ENCODE measurements at places on chromosomes 1 and 21. TPM values are rescaled to one million over a fixed set of nuclear protein-coding genes. Genes with fewer than 3 reads are reported as not detected.

The BEND5 gene
- total RNA-seq, result 2.2 TPM

The CIART gene
- 3.9 TPM for total RNA-seq

The FMO4 gene
- total RNA-seq, result 4.0 TPM

The CFAP107 gene
- not detected for total RNA-seq

The ATP6V1G3 gene
- not detected for total RNA-seq

The PLEKHN1 gene
- 3.8 TPM for total RNA-seq

- H3K4me3 ChIP-seq, result no peak overlapping the region
- peaks cover 79% of the 10 kb centered on the region for H3K4me1 ChIP-seq
- no peaks in the 10 kb centered on the region for H3K27me3 ChIP-seq
- H3K27ac ChIP-seq, result peak overlapping the region; percentile 86
Measured at GRCh38 chr1:31955917-31956736, 18.0 kb upstream of the PTP4A2 start.

DNA sequence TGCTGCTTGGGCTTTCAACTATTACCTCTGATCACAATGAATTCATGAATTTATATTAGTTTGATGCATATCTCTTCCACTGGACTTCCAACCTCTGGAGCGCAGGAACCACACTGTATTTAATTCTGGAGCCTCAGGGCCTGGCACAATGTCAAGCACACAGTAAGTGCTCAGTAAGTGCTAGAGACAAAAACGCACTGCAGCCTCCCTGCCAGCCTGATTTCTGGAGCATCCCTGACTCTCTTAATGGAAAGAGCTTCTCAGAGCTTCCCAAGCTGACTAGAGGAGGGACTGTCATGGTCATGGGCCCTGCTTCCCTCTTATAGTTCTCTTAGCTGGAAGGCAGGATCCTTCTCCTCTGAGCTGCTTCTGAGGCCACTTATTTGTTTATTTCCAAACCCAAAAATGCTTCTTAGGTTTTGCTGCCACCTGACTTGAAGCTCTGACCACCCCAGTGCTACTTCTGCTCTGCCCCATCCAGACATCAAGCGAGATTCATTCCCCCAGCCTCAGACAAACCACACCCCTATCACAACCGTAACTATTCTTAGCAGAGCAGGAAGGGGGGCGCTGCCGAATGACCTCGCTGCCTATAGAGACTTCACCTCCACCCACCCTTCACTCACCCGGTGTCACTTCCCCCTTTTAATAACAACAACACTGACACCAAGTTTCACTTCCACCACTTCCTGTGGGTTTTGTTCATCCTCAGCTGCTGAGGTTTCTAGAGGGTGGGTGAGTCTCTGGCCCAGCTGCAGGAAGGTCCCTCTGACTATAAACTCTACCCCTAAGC lies 33.6 kb downstream of the NUAK2 start:
- peaks cover 14% of the 10 kb centered on the region for H3K4me1 ChIP-seq
- H3K4me3 ChIP-seq, result no peak overlapping the region
- no peaks in the 10 kb centered on the region for H3K36me3 ChIP-seq
- H3K27ac ChIP-seq, result peak overlapping the region; percentile 87

DNA sequence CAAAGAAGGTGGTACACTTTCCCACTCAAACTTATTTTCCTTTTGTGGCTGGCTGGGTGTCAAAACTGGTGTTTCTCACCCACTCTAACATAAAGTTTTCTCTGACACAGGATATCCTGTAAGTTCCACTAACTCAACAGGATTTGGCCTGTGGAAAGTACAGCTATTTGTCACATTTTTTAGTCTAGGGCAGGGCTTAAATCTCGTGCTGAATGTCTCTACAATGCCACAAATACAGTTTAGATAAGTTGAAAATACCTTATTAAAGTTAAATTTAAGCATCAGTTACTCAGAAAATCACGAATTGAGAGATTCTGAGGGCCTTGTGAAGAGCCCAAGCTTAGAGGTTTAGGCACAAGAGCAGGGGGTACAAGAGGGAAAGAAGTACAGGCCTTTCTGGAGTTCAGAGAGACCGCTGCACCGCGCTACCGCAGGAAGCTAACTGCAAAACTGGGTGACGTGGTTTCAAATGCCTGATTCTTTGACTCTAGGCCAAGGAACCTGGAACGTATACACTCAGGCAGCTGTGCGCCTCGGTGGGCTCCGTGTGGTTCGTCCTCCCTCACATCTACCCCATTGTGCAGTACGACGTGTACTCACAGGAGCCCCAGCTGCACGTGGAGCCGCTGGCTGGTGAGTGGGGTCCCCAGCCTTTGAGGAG lies 23.4 kb upstream of the PWP2 start:
- no peak overlapping the region for H3K4me3 ChIP-seq
- no peaks in the 10 kb centered on the region for H3K4me1 ChIP-seq
- DNase-seq, result no peak
- peak overlapping the region; percentile 74 for H3K27ac ChIP-seq
- peaks cover 99% of the 10 kb centered on the region for H3K36me3 ChIP-seq
- no peaks in the 10 kb centered on the region for H3K27me3 ChIP-seq

DNA sequence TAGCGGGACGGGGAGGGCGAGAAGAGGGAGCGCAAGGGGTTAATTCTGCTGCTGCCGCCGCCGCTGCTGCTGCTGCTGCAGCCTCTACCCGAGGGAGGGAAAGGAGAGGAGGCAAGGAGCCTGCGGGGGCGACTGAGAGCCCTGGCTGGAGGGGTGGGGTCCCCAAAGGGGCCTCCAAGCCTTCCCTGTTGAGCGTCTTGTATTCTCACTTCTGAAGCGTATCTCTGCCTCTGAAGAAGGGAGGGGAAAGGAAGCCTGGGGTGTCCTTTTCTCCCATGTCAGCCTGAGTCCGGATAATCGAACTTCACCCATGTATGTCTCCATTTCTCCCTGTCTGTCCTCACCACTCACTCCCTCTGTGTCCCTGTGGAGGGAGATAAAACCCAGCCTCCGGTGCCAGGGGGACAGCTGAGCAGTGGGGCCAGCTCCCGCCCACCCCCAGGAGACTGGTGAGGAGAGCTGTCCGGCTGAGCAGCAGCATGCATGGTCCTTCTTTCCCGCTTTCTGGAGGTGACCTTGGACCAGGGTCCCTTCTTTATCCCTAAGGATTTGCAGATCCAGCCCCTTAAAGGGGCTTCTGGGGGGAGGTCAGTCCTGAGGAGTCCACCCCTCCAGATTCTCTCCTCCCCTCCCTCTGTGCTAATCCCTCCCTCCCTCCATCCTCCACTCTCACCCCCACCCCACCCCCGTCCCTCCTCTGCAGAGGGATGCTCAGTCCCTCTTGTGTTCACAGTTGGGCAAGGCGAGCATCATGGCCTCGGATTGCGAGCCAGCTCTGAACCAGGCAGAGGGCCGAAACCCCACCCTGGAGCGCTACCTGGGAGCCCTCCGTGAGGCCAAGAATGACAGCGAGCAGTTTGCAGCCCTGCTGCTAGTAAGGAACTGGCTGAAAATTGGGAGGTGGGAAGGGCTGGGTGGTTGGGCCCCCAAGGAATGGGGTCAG lies 1.0 kb downstream of the NCDN start:
- peaks cover 62% of the 10 kb centered on the region for H3K4me1 ChIP-seq
- H3K4me3 ChIP-seq, result peak overlapping the region; percentile 89
- no peaks in the 10 kb centered on the region for H3K27me3 ChIP-seq
- H3K27ac ChIP-seq, result peak overlapping the region; percentile 99
- no peak for DNase-seq
- no peaks in the 10 kb centered on the region for H3K36me3 ChIP-seq

DNA sequence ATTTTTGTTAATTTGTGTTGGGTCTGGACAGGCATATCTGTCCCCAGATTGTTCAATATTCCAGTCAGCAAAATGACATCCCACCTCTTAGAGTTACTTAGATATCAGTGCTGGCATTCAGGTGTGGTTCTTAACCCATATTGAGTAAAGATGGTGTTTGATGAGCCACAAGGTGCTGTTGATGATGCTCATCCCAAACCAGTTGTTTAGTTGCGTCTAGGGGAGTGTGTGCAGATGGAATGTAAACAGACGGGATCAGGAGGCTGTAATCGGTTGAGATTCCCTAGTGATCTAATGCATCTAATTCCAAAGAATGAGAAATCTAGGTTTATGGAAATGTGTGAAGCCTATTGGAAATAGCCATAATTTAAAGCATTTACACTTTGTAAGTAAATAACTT lies 1.1 kb downstream of the HOOK1 start:
- no peak for DNase-seq
- peaks cover 11% of the 10 kb centered on the region for H3K4me1 ChIP-seq
- no peaks in the 10 kb centered on the region for H3K36me3 ChIP-seq
- peak overlapping the region; percentile 45 for H3K4me3 ChIP-seq
- no peak overlapping the region for H3K27ac ChIP-seq

- H3K27ac ChIP-seq, result no peak overlapping the region
- no peak for DNase-seq
- peaks cover 7% of the 10 kb centered on the region for H3K4me1 ChIP-seq
- H3K36me3 ChIP-seq, result no peaks in the 10 kb centered on the region
Measured at GRCh38 chr1:172478485-172478884, 34.6 kb upstream of the PIGC start.

- no peaks in the 10 kb centered on the region for H3K36me3 ChIP-seq
- H3K4me3 ChIP-seq, result no peak overlapping the region
- DNase-seq, result peak; percentile 58
- H3K27me3 ChIP-seq, result no peaks in the 10 kb centered on the region
- peak overlapping the region; percentile 55 for H3K27ac ChIP-seq
Measured at GRCh38 chr1:94384485-94385265, 33.5 kb upstream of the ABCD3 start.

GRCh38 chr1:8815582-8816151 lies 1.8 kb downstream of the RERE start:
- peaks cover 20% of the 10 kb centered on the region for H3K4me1 ChIP-seq
- peak overlapping the region; percentile 93 for H3K27ac ChIP-seq
- no peak for DNase-seq
- H3K27me3 ChIP-seq, result no peaks in the 10 kb centered on the region

DNA sequence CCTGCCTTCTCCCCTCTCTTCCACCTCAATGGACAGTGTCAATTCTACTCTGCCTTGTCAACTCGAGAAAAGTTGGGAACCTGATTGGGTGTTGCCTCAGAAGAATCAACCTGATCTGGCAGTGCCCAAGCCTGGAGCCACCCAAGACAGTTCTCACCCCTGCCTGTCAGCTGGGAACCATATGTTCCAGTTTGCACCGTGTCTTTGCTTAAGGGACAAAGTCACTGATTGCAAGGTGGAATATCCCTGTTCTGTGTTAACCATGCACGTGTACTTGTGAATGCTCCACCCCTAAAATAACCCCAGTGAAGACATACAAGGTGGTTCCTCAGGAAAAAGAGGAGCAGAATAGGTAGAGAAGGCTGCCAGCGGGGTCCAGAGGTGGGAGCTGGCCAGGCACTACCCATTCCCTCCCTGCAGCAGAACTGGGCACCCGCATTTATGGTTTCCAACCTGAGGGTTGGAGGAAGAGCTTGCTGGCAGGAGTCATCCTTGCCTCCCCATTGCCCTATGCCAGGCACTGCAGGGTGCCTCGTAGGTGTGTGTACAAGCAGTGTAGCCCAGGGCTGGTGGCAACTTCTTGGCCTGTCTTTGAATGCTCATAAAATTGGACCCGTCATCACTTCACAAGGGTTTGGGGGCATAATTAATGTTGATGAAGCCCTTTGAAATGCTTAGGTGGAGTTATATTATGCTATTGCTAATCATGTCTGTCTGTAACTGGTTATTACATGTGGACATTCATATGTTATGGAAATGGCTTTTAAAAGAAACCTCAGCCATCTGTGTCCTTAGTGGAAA lies 11.3 kb downstream of the NIPAL3 start:
- no peak overlapping the region for H3K4me3 ChIP-seq
- no peak overlapping the region for H3K27ac ChIP-seq
- no peaks in the 10 kb centered on the region for H3K36me3 ChIP-seq
- DNase-seq, result no peak

GRCh38 chr1:111176678-111177077 lies 23.8 kb downstream of the DENND2D start:
- no peak overlapping the region for H3K27ac ChIP-seq
- DNase-seq, result no peak
- no peaks in the 10 kb centered on the region for H3K4me1 ChIP-seq
- no peaks in the 10 kb centered on the region for H3K36me3 ChIP-seq
- H3K4me3 ChIP-seq, result no peak overlapping the region

DNA sequence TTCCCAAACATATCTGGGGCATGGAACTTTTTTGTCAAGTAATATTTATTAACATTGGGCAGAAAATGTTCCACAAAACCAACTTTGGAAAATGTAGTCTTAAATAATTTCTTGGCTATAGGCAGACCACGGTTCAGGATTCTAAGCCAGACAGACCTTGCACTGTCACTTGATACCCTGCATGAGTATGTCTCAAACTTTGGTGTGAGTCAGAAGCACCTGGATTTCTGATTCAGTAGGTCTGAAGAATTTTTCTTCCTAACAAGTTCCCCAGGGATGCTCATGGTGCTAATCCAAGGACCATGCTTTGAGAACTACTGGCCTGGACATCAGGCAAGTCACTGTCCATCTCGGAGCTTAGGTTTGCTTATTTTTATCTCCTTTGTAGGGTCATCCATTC lies 562.0 kb downstream of the PLPP3 start:
- no peaks in the 10 kb centered on the region for H3K4me1 ChIP-seq
- H3K27ac ChIP-seq, result no peak overlapping the region
- H3K36me3 ChIP-seq, result no peaks in the 10 kb centered on the region
- DNase-seq, result no peak

- no peaks in the 10 kb centered on the region for H3K4me1 ChIP-seq
- H3K4me3 ChIP-seq, result no peak overlapping the region
- no peak for DNase-seq
- no peak overlapping the region for H3K27ac ChIP-seq
Measured at GRCh38 chr1:80047791-80048190, 1041.3 kb upstream of the ADGRL4 start.

- H3K36me3 ChIP-seq, result no peaks in the 10 kb centered on the region
- no peaks in the 10 kb centered on the region for H3K4me1 ChIP-seq
- no peak overlapping the region for H3K4me3 ChIP-seq
- H3K27me3 ChIP-seq, result no peaks in the 10 kb centered on the region
Measured at GRCh38 chr1:38889589-38889988, 8.2 kb upstream of the GJA9 start.

DNA sequence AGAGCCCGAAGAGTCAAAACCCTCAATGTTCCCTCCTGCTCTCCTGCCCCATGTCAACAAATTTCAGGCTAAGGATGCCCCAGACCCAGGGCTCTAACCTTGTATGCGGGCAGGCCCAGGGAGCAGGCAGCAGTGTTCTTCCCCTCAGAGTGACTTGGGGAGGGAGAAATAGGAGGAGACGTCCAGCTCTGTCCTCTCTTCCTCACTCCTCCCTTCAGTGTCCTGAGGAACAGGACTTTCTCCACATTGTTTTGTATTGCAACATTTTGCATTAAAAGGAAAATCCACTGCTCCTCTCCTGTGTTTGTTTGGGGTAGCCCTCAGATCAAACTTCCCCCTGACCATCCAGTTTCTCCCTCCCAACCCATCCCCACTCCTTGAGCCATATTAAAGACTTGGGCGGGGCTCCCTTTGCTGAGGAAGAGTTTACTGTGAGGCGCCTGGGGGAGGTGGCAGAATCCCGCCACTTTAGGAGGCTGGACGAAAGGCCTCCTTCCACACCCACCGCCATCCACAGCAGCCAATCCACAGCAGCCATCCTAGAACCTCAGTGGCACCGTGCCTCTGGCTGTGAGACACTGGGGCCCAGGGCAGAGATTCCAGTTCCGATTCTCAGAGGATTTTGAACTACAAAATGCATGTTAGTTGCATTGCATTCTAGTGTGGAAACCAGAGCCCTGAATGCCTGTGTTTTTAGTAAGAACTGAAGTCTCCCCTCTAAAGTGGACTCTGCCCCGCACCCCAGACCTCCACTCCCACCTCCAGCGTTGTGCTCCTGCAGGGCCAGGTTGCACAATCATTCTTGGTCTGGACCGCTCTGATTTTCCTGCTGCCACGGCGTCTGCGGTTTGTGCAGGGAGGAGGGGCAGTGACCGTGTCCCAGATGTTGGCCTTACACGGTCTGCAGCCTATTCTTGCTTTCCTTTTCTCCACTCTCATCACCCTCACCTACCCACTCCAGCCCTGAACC lies 3.0 kb downstream of the OLFML3 start:
- no peaks in the 10 kb centered on the region for H3K36me3 ChIP-seq
- peaks cover 11% of the 10 kb centered on the region for H3K4me1 ChIP-seq
- no peak overlapping the region for H3K4me3 ChIP-seq
- peak overlapping the region; percentile 59 for H3K27ac ChIP-seq
- DNase-seq, result peak; percentile 74
- no peaks in the 10 kb centered on the region for H3K27me3 ChIP-seq

Measured in left lung (tissue), 14 donors.